ENCODE measurements at places on chromosomes 4 and X.

- DNase-seq = peak; percentile 49
These were observed 466.3 kb downstream of the NAF1 start for GRCh38 chr4:162700358-162700757.

DNA sequence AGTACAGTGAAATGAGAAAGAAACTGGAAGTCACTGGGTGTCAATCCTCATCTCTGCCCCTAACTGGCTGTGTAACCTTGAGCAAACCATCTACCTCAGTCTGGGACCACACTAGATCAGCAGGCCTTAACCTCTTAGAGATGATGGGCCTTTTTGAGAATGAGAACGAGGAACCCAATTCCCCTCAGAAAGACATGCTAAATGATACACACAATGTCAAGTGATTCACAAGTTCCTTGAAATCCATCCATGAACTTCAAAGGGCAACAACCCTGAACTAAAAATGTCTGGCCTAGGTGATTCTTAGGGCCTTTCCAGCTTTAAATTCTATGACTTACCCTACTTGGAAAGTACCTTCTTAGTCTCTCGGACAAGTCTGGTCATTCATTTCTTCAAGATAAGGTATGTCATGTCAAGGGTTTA is 47.4 kb downstream of the ACSL4 start:
- DNase-seq = no peak

DNA sequence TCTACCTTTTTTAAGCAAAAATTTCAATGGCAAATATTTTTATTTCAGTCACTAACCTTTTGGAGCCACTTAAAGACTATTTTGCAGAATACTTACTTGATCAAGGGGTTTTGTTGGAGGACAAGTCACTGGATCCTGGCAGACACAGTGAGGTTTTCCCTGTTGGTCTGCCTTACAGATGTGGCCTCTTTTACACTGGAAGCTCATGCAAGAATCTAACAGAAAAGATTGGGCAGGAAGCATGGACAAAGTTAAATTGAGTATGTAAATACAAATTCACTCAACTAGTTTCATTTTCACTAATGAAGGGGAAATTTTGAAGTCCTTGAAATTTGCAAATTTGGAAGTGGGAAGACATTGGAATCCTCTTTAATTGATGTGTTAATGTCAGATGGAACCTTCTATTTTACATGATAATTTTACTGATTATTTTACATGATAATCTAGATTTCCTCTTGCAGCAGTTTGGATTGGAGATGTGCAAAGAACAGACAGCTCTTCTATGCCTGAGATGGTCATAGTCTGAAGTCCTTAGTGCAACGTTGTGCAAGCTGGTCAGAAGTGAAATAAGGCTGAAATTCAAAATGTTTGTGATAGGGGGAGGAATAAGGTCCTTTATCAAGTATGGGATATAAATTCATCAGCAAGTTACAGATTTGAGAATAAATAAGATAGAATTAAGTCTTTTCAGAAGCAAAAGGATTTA is 38.4 kb downstream of the SPARCL1 start:
- DNase-seq = no peak

DNA sequence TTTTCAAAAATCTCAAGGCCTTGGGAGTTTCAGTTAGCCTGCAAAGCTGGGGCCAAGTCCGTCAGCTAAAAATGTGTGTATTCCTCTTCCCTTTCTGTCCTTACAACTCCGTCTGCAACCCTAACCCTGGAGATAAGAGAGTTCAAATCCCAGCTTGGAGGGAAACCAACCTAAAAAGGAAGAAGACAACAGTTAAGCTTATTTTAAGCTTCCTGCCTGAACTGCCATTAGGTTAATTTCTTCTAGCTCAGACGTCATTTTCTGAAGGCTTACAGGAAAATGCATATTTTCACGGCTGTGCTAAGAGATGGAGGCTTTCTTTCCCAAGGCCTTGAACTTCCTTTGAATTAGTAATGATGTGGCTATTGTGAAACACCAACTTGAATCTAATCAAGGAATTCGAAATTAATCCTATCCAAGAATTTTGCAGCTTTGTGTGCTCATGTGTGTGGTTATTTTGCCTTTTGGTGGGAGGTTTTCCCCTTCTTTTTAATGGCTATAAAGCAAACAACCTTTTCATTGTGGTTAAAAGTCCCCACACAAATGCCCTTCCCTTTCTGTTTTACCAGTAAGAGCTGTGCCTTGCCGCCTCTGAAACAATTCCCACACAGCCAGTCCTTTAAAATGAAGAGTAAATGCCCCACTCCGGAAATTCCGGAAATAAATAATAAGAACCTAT is 103.5 kb downstream of the IRF2 start:
- DNase-seq = no peak

DNA sequence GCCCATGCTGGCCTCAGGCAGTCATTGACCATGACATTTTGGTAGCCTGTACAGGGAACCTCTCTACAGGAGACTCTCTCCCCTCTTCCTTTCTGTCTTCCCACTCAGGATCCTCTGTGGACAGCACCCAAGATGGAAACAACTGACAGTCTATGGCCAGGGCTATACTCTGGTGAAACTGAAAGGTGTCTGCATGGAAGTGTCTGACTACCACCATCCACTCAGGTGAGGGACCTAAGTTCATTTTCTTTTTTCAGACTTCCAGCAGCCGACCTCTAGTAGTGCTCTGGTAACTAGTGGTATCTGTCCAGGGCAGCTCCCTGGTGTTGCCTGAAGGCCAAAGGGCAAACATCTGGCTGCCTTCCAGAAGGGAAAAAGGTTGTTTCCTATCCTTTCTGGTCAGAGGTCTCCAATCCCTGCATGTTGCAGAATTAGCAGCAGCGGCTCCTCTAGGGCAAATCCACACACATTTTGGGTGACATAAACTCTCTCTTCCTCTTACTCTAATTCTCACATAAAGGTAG is 804.5 kb downstream of the C4orf33 start:
- DNase-seq = no peak

GRCh38 chrX:18676470-18676869 is 4.6 kb upstream of the RS1 start:
- DNase-seq = peak; percentile 61

GRCh38 chrX:51641421-51642021 is 22.8 kb upstream of the CENPVL3 start:
- no peak for DNase-seq

DNA sequence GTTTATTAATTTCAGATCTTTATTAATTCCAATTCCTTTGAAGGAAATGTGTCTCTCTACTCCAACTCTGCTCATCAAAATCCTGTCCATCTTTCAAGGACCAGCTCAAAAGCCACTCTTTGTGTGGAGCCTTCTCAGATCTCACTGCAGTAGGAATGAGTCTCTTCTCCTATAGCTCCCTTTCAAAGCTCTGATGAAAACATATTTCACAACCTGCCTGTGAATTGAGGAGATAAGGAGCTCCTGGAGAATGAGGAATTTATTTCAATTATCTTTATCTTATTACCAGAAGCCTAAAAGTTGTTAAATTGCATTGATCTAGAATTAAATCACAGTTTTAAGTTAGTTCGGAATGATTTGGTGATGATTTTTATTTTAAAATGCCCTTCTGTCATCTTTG is 92.6 kb upstream of the TRPC3 start:
- no peak for DNase-seq

GRCh38 chrX:79146640-79147390 is 2.3 kb downstream of the GPR174 start:
- no peak for DNase-seq

- DNase-seq = no peak
These were observed 274.7 kb upstream of the FGF13 start for GRCh38 chrX:138986235-138986634.

DNA sequence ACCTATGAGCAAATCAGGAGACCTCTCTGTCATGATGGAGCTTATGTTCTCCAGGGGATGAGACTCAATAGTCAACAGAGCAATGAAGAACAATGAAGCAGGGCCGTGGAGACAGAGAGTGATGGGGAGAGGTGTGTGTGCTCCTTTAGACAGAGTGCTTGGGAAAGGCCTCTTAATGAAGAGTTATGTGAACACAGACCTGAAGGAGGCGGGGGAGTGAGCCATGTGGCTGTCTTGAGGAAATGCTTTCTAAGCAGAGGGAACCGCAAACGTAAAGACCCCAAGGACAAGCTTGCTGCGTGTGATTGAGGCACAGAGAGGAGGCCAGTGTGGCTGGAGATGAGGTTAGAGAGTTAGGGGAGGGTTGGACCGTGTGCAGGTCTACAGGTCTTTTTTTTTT is 53.1 kb downstream of the CHRNA9 start:
- peak; percentile 65 for DNase-seq

- no peak for DNase-seq
These were observed 19.2 kb downstream of the PNMA6E start for GRCh38 chrX:153381684-153382532.

DNA sequence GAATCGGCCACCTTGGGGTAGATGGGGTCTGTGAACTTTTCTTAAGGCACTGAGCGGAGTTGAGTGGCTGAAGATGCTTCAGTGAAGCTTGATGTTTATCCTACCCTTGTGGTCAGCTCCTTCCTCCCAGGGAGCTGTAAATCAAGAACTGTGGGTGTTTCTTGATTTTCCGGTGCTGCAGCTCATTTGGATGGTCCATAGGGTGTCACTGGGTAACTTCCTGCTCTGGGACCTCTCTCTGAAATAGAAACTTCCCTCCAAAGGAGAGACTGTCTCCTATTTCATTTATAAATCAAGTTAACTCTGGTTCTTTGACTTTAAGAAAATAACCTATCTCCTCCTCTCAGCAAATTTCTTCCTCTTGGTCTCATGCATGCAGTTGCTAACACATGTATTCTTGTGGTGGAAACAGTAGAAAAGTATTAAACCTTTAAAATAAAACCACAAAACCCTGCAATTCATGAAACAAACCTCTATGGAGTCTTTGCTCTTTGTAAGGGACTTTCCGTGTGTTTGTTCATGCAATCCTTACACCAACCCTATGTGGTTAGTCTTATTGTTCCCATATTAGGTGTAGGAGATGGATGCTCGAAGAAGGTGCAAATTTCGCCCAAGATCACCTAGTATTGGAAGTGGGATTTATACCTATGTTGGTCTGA is 110.3 kb downstream of the SHROOM3 start:
- no peak for DNase-seq

DNA sequence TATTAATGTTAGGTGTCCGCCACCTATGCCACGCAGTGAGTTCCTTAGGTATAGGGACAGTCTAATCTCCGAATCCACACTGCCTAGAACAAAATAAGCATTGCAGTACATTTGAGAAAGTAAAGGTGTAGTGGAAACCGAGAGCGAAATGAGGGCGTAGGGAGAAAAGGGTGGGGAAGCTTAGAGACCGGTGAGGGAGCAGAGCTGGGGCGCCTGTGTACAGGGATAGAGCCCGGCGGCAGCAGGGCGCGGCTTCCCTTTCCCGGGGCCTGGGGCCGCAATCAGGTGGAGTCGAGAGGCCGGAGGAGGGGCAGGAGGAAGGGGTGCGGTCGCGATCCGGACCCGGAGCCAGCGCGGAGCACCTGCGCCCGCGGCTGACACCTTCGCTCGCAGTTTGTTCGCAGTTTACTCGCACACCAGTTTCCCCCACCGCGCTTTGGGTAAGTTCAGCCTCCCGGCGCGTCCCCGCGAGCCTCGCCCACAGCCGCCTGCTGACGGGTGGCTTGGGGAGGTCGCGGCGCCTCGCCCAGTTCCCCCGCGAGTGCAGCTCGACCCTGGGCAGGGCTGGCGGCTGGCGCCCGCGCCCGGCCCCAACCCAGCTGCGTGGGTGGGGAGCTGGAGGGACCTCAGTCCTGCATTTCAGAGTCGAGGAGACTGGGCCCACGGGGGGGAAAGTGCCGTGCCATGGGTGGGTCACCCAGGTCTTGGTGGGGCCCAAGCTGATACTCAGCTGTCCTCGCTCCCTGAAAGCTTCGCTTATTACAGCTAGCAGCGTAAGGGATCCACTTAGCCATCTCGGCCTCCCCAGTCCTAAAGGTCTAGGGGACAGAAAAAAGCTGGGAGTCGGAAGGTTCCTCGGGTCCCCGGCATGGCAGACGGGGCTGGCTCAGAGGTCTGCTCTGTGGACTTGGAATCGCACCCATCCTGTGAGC is at the start of gene ANXA3:
ANXA3 (plus strand) TSS at position 351 of the 932 bp plus-strand sequence. CDS start 2,704 bp downstream, outside the sequence.
- DNase-seq = peak; percentile 90

GRCh38 chr4:18608908-18609533 is 587.5 kb upstream of the LCORL start:
- DNase-seq = no peak

DNA sequence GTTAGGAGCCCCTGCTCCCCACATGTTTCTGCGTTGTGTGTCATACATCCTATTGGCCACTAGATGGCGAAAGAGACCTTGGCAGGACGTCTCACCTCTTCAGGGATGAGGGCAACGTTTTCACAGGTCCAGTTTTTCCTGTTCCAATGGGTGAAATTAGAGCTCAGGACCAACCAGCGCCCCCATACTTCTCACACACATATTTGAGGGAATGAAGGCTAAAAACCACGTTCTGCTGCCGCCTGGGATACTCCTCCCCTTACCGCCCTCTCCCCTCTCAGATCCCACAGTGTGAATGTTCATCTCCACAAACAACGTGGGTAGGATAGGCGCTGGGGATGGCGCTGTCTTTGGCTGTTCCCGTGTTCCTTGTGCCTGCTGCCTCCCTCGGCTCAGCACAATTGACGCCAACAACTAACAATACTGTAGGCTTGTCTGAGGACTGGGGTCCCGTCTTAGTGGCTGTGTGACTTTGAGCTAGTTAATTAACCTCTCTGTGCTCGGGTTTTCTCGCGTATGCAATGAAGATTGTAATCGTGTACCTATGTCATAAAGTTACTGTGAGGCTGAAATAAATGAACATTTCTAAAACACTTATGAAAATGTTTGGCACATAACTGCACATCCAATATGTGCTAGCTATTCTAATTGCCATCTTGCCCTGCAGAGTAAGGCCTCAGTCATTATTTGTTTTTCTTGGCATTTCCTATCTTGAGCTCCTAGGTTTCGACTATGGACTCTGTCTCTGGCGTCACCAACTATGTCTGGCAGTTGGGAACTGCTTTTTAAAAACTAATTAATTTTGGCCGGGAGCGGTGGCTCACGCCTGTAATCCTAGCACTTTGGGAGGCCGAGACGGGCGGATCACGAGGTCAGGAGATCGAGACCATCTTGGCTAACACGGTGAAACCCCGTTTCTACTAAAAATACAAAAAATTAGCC is 181.3 kb upstream of the STK26 start:
- peak; percentile 70 for DNase-seq

GRCh38 chrX:150515801-150516200 is 52.6 kb upstream of the MTM1 start:
- no peak for DNase-seq
